ENCODE measurements at places on chromosomes 1 and 21.

DNA sequence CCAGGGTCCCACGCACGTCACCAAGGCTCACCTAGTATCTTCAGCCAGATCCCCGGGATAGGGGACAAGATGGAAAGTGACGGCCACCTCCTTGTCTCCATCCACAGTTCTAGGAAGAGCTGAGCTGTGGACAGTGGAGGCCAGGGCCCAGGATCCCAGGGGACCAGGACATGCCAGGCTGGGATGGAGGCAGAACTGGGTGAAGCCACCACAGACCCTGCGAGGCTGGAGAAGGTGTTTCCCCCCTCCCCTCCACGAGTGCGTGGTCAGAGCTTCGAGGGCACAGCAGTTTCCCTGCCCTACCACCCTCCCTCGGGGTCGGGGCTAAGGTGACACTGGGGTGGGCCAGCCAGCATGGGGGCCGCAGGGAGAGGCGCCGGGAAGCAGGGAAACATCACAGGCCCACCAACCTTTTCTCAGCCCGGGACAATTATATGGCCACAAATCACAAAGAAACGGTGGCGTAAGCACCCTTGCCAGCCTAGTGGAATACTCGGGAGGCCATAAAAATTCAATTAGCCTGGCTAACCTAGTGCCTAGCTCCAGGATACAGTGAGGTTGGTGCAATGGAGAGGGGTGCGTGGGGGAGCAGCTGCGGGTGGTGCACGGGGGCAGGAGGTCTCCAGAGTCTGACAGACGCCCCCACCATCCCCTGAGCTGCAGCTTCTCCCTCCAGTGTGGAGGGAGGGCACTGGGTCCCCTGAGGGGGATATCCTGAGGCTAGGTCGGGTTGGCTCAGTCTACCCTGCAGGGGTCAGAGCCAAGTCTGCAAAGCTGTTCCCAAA lies 13.4 kb downstream of the DRAXIN start:
- no peak for DNase-seq

DNA sequence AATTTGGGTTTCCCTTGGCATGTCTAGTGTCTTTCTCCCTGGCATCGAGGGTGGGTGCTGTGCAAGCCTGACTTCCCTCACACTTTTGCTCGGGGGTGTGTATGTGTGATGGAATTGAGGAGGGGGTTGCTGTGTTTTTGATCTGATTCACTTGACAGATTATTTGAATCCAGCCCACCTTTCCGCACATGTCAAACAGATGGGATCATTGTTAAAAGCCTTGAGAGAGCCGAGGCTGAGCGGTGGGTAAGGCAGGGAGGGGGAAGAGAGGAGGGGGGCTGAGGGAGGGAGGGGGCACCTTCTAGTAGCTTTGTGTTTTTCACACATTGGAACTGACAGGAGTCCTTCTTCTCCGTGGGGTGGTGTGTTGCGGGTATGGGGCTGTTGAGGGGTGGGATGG lies 90.0 kb downstream of the PAPPA2 start:
- no peak for DNase-seq

GRCh38 chr1:229557913-229558414 lies 543 bp downstream of the ABCB10 start:
- DNase-seq = no peak

GRCh38 chr1:167790117-167790516 lies 68.3 kb downstream of the MPZL1 start:
- no peak for DNase-seq

GRCh38 chr1:8395433-8395866 lies 77.5 kb downstream of the SLC45A1 start:
- DNase-seq = no peak

- DNase-seq = no peak
Measured at GRCh38 chr1:208007938-208008342, 97.0 kb upstream of the CD34 start.

GRCh38 chr1:45822644-45823043 lies 19.2 kb downstream of the MAST2 start:
- no peak for DNase-seq

- DNase-seq = no peak
Measured at GRCh38 chr1:156602557-156602993, 1.3 kb upstream of the GPATCH4 start.

DNA sequence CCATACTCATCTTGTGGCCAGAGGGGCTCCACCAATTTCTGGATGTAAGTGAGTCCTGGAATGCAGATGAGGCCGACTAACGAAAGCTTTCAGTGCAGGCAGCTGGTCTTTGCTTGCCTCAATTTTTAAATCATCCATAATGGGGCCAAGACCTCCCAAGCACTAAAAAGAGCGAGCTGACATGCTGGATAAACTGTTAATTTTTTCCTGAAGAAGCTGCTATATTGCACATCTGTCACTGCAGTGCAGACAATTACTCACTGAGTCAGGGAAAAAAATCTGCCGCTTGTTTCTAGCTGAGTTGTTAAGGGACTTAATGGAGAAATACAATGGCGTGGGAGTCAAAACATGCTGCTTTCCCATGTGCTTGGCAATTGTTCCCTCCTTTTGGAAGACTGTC lies 205.5 kb downstream of the GPATCH2 start:
- DNase-seq = no peak

GRCh38 chr1:109649491-109649914 lies 6.4 kb upstream of the GSTM4 start:
- DNase-seq = no peak

- DNase-seq = no peak
Measured at GRCh38 chr1:201336711-201337450, 40.6 kb downstream of the TNNT2 start.

DNA sequence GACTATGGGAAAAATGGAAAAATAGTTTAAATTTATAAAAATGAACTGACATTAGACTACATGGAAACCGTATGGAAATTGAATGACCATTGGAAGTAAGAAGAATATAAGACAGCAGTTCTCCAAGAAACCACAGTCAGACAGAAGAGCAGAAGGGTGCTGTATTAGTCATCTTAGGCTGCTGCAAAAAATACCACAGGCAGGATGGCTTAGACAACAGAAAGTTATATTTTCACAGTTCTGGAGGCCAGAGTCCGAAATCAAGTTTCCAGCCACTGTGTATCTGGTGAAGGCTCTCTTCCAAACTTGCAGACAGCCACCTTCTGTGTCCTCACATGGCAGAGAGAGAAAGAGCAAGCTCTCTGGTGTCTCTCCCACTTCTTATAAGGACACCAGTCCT lies 175.2 kb downstream of the DSCAM start:
- DNase-seq = no peak

GRCh38 chr1:159798893-159799292 lies 3.3 kb upstream of the FCRL6 start:
- DNase-seq = no peak

- DNase-seq = no peak
Measured at GRCh38 chr1:245256528-245256927, 101.7 kb downstream of the KIF26B start.

DNA sequence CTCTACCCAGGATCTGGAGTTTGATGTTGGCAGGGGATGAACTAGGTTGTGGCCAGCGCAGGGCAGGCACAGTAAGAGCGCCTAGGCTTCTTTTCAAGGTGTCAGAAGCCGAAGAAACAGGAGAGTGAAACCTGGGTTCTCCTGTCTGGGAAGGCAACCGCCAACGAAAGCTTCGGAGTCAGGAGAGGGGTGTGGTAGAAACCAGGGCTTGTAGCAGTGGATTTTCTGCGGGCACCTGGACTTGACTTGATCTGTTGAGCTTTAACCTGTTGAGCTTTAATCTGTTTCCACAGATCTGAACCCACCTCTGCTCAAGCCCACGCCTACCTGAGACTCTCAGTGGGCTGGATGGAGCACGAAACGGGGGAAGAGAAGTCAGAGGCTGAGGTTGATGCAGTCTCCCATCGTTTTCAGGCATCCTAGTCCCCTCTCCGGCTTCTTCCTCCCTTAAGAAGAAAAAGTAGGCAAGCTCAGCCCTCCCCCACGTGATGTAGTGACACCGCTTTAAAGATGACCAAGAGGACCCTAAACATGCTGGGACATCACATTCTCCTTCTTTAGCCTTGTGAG lies 9.3 kb downstream of the HLX start:
- DNase-seq = no peak

- no peak for DNase-seq
Measured at GRCh38 chr1:231533240-231533639, 4.8 kb downstream of the TSNAX start.

DNA sequence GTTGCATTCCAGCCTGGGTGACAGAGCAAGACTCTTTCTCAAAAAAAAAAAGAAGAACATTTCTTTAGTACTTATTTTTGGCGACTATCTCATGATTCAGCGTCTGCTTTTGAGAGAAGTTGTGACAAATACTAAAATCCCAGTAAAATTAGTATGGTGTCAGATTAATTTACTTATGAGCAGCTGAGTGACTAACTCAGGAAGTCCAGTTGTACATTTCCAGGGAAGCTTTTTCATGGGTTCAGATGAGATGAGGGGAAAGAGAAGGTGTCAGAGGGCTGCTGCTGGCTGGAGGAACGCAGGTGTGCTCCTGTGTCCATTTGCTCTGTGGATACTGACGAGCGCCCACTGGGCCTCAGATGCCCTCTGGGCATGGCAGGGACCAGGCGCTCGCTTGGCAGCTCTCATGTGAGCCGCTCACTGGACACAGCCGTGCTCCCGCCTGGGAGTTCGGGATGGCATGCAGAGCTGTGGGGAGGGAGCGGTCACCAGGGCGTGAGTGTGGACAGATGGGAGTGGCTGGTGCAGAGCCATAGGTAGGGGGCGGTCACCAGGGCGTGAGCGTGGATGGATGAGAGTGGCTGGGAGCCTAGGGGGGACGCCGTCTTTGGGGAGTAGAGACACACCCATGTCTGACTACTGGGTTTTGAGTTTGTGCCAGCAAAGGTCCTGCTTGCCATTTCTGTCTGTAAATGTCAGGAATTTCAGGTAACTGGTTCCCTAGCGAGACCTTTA lies 55.0 kb downstream of the ADARB1 start:
- no peak for DNase-seq

- DNase-seq = peak; percentile 17
Measured at GRCh38 chr1:160954158-160955104, at the start of gene ITLN2. Gene ITLN2, minus strand, starts transcription at chr1:160954809. Its CDS starts 68 bp downstream, at chr1:160954741.

- no peak for DNase-seq
Measured at GRCh38 chr1:235006816-235007215, 121.8 kb downstream of the TOMM20 start.

GRCh38 chr1:87346130-87346814 lies 17.6 kb downstream of the LMO4 start:
- no peak for DNase-seq

DNA sequence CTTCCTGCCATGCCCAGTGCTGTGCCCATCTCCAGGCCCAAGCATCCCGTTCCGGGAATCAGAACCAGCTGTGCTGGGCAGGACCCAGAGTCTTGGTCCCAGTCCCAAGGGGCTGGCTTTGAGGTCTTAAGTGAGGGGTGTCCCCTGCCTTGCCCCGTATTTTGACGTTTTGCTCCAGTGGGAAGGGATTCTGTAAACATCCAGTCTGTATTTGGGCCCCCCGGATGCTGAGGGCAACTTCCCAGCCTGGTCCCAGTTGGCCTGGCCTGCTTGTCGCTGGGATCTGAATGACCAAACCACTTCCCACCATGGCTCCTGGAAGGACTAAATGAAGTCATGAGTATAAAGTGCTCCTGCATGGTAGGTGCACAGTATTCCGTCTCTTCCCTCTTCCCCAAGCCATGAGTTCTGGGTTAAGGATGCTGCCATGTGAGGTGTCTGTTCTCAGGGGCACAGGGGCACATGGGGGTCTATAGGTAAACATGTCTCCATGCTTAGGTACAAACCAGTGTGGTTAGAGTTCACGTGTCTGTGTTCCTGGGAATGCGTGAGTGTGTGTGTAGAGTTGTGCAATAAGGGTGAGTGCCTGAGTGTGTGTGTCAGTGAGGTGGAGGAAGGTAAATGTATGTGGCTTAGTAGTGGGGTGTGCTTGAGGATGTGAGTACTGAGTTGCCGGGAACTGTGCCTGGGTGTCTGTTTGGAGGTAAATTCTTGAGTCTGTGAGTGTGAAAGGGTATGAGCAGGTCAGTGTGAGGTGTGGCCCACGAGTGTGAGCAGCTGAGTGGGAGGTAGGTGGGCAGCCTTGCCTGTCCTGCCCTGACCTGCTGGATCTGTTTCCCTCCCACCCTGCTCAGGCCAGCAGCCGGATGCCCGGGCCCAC lies 1.5 kb downstream of the B4GALT2 start:
- no peak for DNase-seq

DNA sequence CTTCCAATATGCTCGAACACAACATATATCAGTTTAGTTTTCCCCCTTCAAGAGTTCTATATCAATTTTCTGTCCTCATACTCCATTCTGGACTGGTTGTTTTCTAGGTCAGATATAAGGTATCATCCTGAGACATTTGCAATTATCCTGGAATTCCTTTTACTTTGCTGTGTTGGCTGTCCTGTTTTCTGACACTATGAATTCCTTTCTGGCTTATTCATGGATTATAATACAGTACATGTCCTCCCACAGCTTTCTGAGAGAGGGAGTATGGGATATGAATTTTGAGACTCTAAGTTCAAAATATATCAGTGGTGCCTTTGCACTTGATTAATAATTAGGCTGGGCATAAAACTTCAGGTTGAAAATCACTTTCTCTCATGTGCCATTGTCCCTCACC lies 11.9 kb downstream of the PHTF1 start:
- no peak for DNase-seq

- no peak for DNase-seq
Measured at GRCh38 chr1:234696148-234696576, 86.2 kb upstream of the IRF2BP2 start.

GRCh38 chr1:17559615-17560419 lies 20.3 kb downstream of the ARHGEF10L start:
- no peak for DNase-seq

GRCh38 chr1:204673909-204674649 lies 11.5 kb downstream of the LRRN2 start:
- DNase-seq = no peak

DNA sequence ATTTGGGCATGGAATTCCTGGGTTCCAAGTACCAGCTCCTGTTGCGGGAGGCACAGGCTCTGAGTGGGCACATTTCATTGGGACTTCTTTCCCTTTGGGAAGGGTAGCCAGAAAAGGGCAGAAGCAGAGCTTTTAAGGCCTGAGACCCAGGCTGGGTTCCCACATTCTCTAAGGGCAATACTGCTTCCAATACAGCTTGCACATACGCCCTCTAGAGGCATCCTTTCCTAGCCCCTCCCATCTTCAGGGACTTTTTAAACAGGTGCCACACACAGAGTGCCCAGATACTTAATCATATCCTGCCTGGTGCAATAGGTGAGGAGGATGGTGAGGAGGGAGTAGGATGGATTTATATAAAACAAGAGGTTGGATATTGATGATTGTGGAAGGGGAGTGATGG lies 5.7 kb downstream of the GPR88 start:
- no peak for DNase-seq

All from stimulated activated CD8-positive, alpha-beta memory T cell treated with anti-CD3 and anti-CD28 coated beads, Interleukin-4, amount 100 ng/mL, for 1 hour (primary cell).